Stimulated activated CD8-positive, alpha-beta memory T cell treated with anti-CD3 and anti-CD28 coated beads, Interleukin-4, amount 100 ng/mL, for 1 hour (primary cell): ENCODE measurements at places on chromosomes 5 and 9.

GRCh38 chr5:180290568-180291233, 1.2 kb downstream of the MAPK9 start:
- DNase-seq = no peak

GRCh38 chr9:3662671-3663070, 136.9 kb upstream of the RFX3 start:
- no peak for DNase-seq

GRCh38 chr9:112605963-112606699, 111.8 kb downstream of the INIP start:
- DNase-seq = no peak

GRCh38 chr5:32465076-32465475, 20.5 kb upstream of the ZFR start:
- DNase-seq = no peak

- DNase-seq = no peak
Measured at GRCh38 chr5:83474161-83474796, 2.7 kb downstream of the VCAN start.

GRCh38 chr9:131333771-131334628, 44.5 kb downstream of the PLPP7 start:
- DNase-seq = no peak

- no peak for DNase-seq
Measured at GRCh38 chr5:157455057-157455456, 5.0 kb upstream of the NIPAL4 start.

GRCh38 chr5:146945617-146946084, 67.1 kb upstream of the PPP2R2B start:
- no peak for DNase-seq

DNA sequence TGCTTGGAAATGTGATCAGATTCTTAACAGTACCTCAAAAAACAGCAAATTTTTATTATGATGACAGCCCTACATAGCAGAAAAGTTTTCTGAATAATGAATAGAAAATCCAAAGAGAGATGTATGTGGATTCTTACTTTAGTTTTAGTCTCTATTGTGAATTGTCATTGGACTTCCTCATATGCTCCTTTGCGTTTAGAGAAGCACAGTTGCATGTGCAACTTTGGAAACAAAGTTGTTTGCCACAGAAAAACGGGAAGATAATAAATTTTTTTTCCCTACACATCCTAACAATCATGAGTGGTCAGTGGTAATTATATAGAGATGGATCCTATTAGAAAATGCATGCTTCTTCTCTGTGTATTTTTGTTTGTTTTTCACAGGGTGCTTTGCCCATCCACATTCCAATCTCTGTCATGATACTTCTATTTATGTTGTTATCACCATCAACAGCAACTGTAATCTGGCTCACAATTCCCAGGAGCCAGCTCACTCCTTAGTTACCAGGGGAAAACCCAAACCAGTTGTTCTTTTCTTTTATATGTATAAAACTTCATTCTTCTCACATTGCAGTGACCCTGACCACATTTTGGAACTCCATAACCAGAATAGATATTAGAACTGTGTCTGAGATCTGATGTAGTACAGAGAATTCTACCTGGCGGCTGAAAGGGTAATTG, 118.7 kb downstream of the NDUFS4 start:
- no peak for DNase-seq

- no peak for DNase-seq
Measured at GRCh38 chr5:112533362-112533761, 114.3 kb upstream of the EPB41L4A start.

DNA sequence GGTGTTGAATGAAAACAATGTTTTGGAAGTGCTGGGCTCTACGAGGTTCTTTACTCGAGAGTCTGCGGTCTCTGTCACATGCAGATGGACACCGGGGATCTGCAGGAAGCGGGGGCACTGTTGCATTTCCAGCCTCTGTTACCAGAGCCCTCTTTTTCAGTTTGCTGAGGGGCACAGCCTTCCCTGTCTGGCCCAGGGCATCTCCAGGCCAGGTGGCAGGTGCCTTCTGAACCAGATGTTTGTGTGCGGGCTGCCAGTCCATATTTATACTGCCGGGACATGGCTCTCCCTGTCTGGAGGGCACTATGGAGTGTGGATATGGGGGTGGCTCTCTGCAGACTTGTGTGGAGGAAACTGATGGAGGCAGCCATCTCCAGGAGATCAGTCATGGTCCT, 18.7 kb upstream of the POMT1 start:
- no peak for DNase-seq
